ENCODE measurements at places on chromosomes 12 and 14.

GRCh38 chr12:63079791-63080502 is 71.1 kb downstream of the AVPR1A start:
- no peak for DNase-seq

DNA sequence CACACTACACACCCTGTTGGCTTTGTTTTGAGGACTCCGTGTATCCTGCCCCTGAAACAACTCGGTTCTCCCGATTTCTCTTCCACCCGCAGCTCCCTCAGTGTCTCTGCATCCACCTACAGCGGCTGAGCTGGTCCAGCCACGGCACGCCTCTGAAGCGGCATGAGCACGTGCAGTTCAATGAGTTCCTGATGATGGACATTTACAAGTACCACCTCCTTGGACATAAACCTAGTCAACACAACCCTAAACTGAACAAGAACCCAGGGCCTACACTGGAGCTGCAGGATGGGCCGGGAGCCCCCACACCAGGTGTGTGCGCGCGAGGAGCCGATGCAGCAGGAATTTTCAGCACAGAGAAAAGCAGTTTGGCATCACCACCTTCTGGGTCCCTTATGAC is 10.5 kb downstream of the ALKBH2 start:
- no peak for DNase-seq

DNA sequence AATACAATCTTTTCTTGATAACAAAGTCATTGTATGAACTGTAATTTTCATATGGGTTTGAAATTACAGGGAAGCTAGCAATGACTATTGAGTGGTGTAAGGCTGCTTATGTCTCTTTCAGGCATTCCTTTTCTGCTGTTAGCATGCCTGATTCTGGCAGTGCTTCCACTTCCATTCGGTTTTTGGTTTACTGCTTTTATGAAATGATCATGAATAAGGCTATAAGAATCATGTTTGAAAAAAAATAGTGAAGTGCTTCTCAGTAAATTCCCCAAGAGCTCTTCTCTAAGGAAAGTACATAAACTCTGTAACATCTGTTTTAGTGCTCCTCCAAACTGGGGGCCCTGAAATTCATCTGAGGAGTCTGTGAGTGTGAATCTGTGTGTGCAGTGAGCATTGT is 434.0 kb upstream of the RGS6 start:
- no peak for DNase-seq

DNA sequence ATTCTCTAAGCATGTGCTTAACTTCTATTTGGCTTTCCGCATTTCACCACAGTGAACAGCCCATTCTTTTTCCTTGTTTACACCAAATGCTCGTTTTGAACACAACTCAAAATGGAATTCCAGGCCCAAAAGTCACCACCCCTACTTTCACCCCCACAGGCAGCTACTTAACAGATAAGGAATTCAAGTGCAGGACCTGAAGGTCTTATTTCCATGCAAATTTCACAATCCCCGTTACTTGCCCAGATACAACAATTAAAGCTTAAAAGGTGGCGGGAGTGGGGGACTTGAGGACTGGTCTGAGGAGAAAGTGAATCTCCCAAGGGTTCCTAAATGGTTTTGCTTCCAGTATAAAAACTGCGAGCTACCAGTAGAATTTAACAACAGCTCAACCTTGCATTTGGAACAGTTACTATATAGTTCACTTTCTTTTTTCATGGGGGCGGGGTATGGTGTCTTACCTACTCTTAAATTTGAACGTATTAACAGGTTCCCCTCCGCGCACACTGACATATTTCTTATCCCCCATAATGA is 3.7 kb downstream of the USP44 start:
- DNase-seq = no peak

DNA sequence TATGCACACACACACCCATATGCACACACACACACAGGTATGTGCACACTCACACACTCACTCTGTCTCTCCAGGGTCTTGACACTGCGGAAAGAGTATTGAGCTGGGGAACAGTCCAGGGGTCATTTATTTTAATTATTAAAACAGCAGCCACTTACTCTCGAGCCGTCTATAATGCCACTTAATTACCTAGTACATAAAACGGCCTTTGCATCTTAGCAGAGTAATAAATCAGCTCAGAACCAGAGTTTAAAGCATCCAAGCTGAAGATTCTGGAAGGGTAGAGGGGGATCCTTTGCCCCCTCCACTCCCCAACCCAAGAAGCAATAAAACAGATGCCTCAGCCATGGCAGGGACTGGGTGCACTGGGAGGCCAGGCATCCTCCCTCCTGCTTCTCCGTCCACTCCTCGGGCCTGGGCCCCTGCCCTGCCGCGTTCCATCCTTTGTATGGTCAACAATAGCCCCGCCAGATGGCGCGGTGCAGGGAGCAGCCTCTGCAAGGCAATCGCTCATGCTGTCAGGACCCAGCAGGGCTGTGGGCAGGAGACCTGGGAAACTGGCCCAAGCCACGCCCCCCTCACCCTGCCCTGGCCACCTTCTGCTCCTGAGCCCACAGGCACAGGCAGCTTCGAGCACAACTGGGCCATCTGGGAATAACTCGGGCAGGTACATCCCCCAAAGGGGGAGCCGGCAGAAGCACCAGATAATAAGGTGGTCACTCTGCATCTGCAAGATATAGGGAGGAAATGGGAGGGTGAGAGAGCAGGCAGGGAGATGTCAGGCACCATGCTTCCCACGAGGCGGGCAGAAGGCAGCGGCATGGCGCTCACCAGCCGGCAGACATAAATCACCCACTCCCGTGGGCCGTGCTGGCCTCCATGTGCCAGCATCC is 40.9 kb downstream of the CCDC85C start:
- DNase-seq = no peak

GRCh38 chr14:41993687-41994086 is 387.0 kb downstream of the LRFN5 start:
- no peak for DNase-seq

GRCh38 chr12:19382111-19382526 is 57.2 kb upstream of the AEBP2 start:
- no peak for DNase-seq

DNA sequence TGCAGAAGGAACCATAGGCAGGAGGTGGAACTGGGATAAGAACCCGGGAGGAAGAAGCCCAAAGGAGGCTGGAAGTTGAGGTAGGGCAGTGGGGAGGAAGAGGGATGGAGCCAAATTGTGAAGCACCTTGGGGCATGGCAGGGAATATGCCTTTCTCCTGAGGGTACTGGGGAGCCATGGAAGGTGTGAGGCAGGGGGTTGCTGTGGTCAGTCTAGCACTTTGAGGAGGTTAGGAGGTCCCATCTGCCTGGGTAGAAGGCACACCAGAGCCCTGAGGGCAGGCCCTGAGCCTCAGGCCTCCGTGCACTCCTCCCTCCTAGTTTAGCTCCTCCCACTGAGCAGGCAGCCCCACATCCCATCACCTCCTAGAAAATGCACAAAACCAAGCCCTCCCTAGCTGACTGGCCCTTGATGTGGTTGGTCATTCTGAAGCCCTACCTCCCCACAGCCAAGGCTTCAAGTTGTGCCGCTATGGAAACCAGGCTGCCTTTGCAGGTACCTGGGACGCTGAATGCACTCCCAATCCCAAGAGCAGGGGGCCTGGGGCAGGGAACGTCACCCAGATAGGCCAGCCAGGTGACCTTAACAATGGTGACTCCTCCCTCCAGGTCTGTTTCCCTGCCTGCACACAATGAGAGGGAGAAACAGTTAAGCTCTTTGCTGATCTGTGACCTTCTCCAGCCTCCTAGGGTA is 15.1 kb downstream of the PHETA1 start:
- DNase-seq = no peak

DNA sequence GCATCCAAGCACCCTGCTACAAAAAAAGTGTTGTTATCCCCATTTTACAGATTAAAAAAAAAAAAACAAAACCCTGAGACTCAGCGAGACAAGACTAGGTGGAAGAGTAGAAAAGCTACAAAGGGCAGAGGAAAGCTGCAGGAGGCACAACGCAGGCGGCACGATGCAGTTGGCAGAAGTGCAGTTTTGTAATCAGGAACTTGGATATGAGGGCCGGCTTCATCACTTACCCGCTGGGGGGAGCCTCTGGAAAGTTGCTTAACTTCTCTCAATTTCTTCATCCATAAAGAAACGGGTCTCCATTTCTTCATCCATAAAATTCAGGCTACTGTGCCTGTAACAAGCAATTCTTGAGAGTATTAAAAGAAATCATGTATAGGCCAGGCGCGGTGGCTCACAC is 33.1 kb upstream of the CCDC60 start:
- no peak for DNase-seq

GRCh38 chr12:124428136-124428791 is 133.4 kb downstream of the RFLNA start:
- DNase-seq = no peak

GRCh38 chr12:88227871-88228270 is 85.8 kb downstream of the TMTC3 start:
- no peak for DNase-seq

DNA sequence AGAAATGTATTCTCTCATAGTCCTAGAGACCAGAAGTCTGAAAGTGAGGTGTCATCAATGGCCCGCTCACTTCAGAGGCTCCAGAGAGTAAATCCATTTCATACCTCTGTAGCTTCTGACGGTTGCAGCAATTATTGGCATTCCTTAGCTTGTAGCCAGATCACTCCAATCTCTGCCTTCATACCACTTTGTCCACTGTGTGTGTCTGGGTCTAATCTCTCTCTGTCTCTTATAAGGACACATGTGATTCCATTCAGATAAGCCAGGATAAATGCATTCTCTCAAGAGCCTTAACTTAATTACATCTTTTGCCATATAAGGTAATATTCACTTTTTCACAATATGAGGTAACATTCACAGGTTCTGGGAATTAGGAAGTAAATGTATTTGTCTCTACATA is 365.7 kb downstream of the GXYLT1 start:
- no peak for DNase-seq

DNA sequence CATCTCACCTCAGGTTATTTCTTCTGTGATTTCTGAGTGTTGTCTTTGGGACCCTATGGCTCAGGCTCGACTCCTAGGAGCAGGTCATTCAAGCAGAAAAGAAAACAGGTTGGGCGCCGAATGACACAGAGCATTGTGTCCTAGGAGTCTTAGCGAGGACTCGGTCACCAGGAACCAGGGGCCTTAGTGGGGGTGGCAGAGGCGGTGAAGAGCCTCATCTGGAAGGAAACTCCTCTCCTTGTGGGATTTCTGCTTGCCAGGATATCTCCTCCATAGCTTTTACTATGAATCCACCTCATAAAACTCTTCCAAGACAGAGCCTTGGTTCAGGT is 630 bp downstream of the PLEKHH1 start:
- no peak for DNase-seq

DNA sequence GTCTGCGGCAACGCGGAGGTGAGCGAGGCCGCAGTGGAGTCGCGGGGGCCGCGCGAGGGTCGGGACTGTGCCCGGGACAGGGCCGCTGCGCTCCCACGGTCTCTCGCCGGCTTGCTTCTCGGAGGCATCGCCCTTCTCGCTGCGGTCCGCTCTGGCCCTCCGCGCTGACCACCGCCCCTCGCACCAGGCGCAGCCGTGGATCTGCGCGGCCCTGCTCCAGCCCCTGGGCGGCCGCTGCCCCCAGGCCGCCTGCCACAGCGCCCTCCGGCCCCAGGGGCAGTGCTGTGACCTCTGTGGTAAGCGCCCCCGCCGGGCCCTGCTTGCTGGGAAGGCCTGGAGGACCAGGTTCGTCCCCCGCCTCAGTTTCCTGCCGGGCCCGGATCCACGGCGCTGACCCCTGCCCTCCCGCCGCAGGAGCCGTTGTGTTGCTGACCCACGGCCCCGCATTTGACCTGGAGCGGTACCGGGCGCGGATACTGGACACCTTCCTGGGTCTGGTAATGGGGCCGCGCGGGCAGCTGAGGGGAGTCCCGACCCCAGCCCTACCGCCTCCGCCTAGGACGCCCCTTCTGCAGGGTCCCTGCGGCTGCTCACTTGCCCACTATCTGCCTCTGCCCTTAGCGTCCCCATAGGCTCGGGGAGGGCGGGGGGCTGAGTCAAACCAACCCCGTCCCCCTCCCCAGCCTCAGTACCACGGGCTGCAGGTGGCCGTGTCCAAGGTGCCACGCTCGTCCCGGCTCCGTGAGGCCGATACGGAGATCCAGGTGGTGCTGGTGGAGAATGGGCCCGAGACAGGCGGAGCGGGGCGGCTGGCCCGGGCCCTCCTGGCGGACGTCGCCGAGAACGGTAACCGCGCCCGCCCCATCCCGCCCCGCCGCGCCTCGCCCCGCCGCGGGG is 7.0 kb downstream of the AMN start:
- DNase-seq = no peak

GRCh38 chr14:104393898-104394381 is 185.6 kb upstream of the C14orf180 start:
- DNase-seq = peak; percentile 43

- DNase-seq = no peak
These were observed 45.2 kb upstream of the C14orf132 start for GRCh38 chr14:95993768-95994592.

GRCh38 chr12:31756977-31757420 is 28.2 kb upstream of the AMN1 start:
- DNase-seq = no peak

DNA sequence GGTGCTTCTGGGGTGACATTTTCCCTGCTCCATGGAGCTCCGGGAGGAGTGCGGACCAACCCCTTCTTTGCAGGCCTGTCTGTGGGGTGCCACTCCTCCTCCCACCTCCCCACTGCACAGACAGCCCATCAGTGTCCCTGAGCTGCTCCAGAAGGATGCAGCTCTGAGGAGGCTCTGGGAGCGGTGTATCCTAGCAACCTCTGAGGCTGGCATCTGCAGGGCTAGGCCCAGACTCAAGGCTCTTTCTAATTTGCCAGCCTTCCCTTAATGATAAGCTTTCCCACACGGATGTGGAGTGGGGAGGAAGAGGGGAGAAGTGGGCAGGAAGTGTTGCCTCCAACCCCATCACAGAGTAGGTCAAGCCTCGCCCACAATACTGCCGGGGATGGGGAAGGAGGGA is 59.7 kb downstream of the CALM1 start:
- no peak for DNase-seq

- no peak for DNase-seq
These were observed 1.5 kb upstream of the NTS start for GRCh38 chr12:85872497-85873091.

DNA sequence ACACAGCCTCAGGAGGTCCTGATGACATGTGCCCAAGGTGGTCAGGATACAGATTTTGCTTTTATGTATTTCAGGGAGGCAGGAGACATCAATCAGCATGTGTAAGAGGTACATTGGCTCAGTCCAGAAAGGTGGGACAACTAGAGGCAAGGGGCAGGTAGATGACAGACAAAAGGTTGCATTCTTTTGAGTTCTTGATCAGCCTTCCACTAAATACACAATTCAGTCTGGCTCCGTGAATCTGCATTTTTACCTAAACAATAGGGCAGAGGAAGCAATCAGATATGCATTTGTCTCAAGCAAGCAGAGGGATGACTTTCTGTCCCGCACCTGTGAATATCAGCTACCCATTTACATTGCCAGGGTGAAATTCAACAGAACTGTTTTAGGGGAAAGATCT is 178.6 kb downstream of the KSR2 start:
- no peak for DNase-seq

DNA sequence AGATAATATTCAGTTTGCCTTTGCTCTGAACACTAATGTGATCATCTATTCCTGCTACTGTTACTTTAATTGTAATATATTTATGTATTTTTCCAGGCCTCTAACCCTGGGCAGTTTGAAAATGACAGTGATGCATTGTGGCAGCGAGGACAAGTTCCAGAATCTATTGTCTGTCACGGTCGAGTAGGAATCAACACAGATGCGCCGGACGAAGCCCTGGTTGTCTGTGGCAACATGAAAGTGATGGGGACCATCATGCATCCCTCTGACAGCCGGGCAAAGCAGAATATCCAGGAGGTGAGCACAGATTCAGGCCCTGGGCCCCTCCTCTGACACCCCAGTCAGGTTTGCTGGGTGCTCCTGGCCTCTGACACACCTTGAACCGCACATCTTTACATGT is 78.5 kb downstream of the MYRFL start:
- no peak for DNase-seq

All from stimulated activated CD8-positive, alpha-beta memory T cell treated with anti-CD3 and anti-CD28 coated beads, Interleukin-7, amount 100 ng/mL, for 1 hour (primary cell).